Renal cortex interstitium (tissue), 15 donors: ENCODE measurements at places on chromosomes 16 and 17. TPM values are rescaled to one million over a fixed set of nuclear protein-coding genes. Genes with fewer than 3 reads are reported as not detected.

- no peak for DNase-seq
These were observed 77.6 kb downstream of the NXN start for GRCh38 chr17:901964-902363.

DNA sequence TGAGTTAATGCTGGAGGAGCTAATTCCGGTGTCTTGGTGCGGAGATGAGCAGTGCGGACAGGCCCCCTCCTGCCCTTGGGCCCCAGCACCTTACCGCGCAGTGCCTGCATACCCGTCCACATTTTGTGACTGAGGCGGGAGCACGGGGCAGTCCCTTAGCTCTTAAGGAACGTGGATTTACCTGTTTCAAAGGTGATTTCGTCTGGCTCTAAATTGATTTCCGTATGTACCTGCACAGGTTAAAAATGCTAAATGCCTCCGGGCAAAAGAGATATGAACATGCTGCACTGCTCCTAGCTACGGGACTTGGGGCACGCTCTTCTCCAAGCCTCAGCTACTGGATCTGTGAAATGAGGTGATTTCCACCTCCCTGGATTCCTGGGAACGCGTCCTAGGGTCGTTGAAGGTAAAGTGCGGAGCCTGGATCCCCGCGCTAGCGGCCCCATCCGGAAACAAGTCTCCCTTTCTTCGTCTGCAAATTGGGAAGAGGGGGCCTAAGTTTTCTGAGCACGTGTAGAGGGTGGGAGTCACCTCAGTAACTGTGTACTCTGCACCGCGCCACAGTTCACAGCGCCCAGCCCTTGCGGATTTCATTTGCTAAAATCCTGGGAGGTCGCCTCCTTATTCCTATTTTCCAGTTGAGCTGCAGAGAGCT is 669 bp upstream of the CRISPLD2 start:
- no peak for DNase-seq

CDH1 gene
- 88.5 TPM for polyA plus RNA-seq

GRCh38 chr17:79299349-79299748 is 224.7 kb downstream of the ENGASE start:
- no peak for DNase-seq

SYT17 gene
- polyA plus RNA-seq = 9.3 TPM

DNA sequence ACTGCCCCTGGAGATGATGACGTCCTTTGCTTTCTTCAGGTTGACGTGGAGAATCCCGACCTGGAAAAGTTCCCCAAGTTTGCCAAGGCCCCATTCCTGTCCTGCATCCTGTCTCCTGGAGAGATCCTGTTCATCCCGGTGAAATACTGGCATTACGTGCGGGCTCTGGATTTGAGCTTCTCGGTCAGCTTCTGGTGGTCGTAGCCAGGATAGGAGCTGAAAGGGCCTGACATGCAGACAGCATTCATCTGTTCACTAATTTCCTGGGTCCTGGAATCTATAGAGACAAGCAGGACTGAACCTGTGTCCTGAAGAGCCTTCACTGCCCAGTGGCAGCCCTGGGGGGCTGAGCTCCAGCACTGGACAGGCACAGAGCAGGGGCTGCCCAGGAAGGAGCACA is 17.2 kb downstream of the KDM8 start:
- no peak for DNase-seq

DNA sequence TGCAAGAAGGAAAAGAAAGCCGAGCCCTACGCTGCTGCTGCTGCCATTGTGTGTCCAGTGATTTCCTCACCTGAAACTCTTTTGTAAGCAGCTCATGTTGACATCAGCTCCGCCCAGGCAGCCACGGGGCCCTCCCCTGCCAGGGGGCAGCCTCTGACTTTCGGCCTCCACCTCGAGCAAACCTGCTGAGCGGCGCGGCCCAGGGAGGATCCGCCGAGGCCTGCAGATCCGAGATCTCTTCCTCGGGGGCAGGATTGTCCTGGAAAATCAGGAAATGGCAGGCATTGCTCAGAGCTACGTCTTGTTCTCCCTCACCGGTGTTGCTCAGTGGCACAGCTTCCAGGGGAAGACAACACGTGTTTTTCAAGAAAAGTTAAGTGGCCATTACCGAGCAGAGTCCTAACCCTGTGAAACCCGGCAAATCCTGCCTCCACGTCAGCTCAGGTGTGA is 35.6 kb upstream of the ZNF750 start:
- DNase-seq = no peak

FMNL1 gene
- 11.5 TPM for polyA plus RNA-seq

GRCh38 chr16:27455700-27456099 is 53.7 kb downstream of the IL21R start:
- DNase-seq = no peak

DNA sequence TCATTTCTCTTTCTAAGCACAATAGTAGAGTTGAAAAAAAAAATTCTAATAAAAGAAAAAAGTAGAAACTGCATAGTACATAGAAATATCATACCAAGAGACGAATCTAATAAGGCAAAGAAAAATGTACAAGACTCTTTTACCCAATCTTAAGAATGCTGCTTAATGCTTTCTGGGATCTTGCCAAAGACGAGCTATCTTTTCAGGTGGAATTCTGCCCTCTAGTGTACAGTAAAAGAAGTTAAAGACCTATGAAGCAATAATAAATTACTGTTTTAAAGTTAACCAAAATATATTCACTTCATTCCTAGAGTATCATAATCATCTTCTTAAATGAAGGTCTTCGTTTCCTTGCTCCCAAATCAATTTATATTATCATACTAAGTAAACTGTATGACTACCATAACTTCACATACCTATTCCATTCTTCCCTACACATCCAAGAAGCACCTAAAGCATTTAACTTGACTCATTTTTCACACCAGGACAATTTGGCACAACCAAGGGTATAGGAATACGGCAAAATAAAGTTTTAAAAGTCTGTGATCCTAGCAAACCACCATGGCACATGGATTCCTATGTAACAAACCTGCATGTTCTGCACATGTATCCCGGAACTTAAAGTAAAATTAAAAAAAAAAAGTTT is 47.7 kb downstream of the CFDP1 start:
- DNase-seq = peak; percentile 61

TSPAN10 gene
- 1.5 TPM for polyA plus RNA-seq

HSD3B7 gene
- polyA plus RNA-seq = 7.7 TPM

DNA sequence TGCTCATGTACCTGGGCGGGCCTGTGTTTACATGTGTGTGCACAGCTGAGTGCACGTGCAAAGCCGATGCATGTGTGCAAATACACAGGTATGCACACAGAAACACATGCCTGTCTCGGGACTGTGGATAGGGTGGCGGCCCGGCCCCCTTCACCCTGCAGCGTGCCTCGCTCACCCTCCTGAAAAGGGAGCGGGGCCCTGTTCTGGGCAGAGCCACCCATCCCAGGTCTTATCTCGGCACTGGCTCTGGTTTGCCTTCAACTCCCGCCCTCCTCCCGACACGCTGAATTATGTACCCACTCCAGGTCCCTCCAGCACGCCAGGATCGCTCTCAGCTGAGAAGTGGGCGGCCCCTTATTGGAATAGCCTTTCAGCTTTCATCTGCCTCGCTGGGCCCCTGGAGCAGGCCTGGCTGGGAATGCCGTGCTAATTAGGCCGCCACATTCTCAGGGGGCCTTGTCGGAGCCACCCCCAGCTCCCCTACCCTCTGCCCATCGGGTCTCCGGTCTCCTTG is 77.8 kb downstream of the RTN4RL1 start:
- DNase-seq = no peak

DNA sequence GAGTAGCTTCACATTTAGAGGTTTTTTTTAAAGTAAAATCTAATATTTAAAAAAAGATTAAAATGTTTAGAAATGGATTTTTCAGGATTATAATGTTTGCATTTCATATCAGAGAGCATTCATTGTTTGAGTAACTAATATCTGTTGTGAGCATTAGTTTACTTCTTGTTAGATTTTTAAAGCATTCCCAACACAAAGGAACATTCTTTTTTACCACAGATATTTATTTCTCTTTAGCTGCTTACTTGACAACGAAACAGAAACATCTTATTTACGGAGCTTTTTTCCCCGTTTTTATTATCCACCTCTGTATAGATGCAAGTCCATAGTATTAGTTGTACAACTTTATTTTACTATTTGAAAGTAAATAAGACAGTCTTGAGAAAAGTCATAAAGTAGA is 53.0 kb downstream of the NFAT5 start:
- no peak for DNase-seq

GRCh38 chr16:71808593-71809459 is at the start of gene AP1G1:
Gene AP1G1 (minus strand): TSS chr16:71808834. CDS start chr16:71789479, 19,355 bp downstream.
- peak; percentile 94 for DNase-seq

GRCh38 chr17:41655611-41656111 is 31.3 kb upstream of the KRT17 start:
- DNase-seq = no peak

GRCh38 chr16:7596308-7596707 is 263.7 kb downstream of the RBFOX1 start:
- DNase-seq = no peak

KRTAP2-1 gene
- not detected for polyA plus RNA-seq

GRCh38 chr17:41153856-41154255 is 4.2 kb upstream of the KRTAP4-5 start:
- DNase-seq = no peak

DNA sequence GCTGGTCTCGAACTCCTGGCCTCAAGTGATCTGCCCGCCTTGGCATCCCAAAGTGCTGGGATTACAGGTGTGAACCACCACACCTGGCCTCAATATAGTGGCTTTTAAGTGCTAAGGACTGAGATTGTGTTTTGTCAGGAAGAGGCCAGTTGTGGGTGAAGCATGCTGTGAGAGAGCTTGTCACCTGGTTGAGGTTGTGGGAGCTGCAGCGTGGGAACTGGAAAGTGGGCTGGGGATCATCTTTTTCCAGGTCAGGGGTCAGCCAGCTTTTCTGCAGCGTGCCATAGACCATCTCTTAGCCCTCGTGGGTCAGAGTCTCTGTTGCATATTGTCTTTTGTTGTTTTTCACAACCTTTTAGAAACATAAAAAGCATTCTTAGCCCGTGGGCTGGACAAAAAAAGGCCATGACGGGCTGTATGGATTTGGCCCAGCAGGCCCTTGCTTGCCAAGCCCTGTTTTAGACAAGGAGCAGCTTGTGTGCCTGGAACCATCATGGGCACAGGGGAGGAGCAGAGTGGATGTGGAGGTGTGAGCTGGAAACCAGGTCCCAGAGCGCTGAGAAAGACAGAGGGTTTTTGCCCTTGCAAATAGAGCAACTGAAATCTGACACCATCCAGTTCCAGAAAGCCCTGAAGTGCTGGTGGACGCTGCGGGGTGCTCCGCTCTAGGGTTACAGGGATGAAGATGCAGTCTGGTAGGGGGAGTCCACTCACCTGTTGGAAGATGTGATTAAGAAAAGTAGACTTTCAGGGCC is 5.5 kb downstream of the BIRC5 start:
- no peak for DNase-seq

TBC1D3C gene
- polyA plus RNA-seq = not detected

- DNase-seq = no peak
These were observed 14.4 kb downstream of the EPOP start for GRCh38 chr17:38660097-38661025.

- DNase-seq = no peak
These were observed 279.7 kb downstream of the SLC39A11 start for GRCh38 chr17:72812823-72813222.

DNA sequence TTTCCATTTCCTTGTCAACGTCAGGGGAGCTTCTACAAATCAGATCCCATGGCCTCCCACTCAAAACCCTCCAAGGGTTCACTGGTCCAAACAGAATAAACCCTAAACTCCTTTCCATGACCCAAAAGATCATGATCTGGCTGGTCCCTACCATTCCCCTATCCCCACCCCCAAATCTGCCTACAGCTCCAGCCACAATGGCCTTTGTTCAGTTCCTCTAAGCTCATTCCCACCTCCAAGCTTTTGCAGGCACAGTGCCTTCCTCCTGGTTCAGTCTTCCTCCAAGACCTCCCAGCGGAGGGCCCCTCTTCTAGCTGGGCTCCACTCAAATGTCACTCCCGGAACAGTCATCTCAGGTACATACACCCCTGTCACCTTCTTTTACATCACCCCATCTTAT is 2.0 kb downstream of the GPRC5B start:
- no peak for DNase-seq

DNA sequence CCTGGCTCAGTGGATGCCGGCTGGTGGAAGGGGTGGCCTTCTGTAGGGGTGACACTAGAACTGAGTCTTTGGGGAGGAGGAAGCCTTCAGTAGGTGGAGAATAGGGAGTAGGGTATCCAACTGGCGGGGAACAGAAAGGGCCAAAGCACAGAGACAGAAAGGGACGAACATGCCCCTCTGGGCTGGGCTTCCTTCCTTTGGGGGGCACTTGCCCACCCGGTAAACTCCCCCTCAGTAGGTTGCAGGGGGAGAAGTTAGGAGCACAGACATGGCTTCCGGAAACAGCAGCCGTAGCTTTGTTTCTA is 774 bp downstream of the ENGASE start:
- DNase-seq = no peak

DNA sequence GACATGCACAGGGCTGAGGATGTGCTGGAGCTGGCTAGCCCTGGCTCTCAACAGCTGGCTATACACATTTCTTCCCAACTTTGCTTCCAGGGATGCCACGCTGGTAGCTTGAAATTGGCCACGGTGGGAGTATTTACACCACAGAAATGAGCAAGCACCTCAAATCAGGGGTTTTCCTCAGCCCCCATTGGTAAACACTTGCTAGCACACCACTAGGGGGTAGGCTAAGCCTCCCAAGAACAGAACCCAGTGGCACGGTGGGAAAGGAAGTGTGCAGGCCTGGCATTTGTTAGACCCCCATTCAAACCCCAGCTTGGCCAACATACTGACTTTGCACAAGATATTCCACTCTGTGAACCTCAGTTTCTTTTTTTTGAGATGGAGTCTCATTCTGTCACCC is 12.9 kb downstream of the DRC3 start:
- no peak for DNase-seq
